ENCODE measurements at places on chromosomes 2 and 18.
A peak's percentile ranks its signal among the peaks of the same experiment; 100 is the strongest.

GRCh38 chr2:84832772-84833461 lies 48.0 kb downstream of the TRABD2A start:
- DNase-seq: peak; percentile 26

GRCh38 chr2:185511925-185512324 lies 226.7 kb upstream of the FSIP2 start:
- DNase-seq: no peak

GRCh38 chr2:179031731-179032408 lies 18.1 kb downstream of the CCDC141 start:
- no peak for DNase-seq

GRCh38 chr2:189933041-189933440 lies 129.5 kb downstream of the MSTN start:
- no peak for DNase-seq

DNA sequence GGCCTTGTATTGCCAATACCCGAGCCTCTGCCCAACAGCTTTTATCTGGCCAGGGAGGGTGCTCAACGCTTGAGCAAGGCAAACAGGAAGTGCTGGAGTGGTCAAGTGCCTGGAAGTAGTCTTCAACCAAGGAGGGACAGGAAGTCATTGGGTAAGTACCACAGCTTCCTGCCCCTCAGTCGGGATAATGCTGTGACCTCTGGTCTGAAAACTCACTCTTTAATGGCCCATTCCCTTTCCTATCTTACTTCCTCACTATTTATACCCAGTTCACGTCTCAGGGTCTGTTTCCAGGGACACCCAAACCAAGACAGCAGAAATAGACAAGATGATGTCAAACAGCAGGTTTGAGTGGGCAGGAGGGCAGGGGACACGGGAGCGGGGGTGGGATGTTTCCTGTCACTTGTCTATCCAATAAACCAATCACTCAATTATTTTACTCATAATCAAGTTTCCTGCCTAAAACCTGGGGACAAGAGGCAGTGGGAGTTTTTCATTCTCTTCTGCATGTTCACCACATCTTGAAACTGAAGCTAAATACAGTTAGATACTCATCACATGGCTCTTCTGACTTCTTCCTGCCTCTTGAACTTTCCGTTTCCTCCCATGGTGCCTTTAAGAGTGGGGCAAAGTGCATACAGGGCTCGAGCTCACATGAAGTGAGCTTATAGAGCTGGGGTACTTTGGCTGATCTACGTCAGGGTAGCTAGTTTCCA lies 68.9 kb upstream of the CAB39 start:
- DNase-seq: peak; percentile 23

All from hippocampal formation (tissue), 2 donors.